Osteocyte (in vitro differentiated cells): ENCODE measurements at places on chromosomes 16 and 17. TPM values are rescaled to one million over a fixed set of nuclear protein-coding genes. Genes with fewer than 3 reads are reported as not detected.

- peak; percentile 80 for DNase-seq
- H3K27ac ChIP-seq = peak overlapping the region; percentile 13
- H3K4me3 ChIP-seq = no peak overlapping the region
- peaks cover 3% of the 10 kb centered on the region for H3K4me1 ChIP-seq
- peaks cover 11% of the 10 kb centered on the region for H3K36me3 ChIP-seq
- H3K27me3 ChIP-seq = no peaks in the 10 kb centered on the region
Measured at GRCh38 chr17:2688351-2689342, 22.9 kb downstream of the CLUH start.

DNA sequence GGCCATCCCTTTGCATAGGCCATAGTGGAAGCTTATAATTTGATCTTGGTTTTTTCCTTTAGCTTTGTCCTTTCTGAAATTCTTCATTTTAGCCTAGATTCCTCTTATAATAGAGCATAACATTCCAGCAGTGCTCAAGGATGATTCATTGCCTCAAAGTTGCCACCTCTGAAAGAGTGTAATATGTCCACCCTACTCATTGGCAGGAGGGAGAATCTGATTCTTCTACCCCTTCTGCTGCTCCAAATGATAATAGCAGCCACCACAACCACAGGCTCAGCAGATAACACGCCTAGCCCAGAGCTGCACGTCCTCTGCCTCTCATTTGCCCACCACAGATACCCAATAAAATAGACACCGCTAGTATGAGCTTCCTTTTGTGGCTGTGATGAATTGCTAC is 337.4 kb upstream of the HSBP1 start:
- no peaks in the 10 kb centered on the region for H3K36me3 ChIP-seq
- no peak overlapping the region for H3K4me3 ChIP-seq
- no peak for DNase-seq
- peaks cover 13% of the 10 kb centered on the region for H3K4me1 ChIP-seq
- no peak overlapping the region for H3K27ac ChIP-seq

DNA sequence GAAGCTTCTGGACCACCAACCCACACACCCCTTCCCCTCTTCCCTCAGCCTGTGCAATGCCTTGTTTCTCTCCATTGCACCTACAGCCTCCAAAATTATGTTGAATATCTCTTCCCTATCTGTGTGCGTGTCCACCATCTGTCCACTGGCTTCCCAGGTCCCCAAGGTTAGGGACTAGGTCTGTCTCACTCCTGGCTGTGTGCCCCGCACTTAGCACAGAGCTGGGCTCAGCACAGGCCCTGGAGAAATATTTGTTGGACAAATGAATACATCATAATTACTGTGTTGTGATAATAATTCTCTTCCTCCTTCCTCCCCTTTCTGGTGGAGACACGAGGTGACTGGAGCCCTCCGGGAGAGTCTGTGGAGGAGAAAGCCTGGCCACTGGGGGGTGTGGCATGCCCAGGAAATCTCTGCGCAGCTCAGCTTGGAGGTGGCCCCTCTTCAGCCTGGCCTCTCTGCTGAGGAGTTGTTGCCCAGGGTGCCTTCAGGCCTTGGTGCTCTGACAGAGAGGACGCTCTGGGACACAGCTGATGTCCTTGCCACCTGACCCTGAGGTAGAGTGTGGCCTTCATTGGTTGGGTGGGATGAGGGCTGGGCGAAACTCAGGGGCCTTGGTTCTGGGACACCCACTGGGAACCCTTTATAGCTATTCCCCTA is 3.3 kb upstream of the BRD7 start:
- peaks cover 15% of the 10 kb centered on the region for H3K4me1 ChIP-seq
- H3K4me3 ChIP-seq = no peak overlapping the region
- peaks cover 17% of the 10 kb centered on the region for H3K27me3 ChIP-seq
- no peak for DNase-seq
- no peak overlapping the region for H3K27ac ChIP-seq
- no peaks in the 10 kb centered on the region for H3K36me3 ChIP-seq

DNA sequence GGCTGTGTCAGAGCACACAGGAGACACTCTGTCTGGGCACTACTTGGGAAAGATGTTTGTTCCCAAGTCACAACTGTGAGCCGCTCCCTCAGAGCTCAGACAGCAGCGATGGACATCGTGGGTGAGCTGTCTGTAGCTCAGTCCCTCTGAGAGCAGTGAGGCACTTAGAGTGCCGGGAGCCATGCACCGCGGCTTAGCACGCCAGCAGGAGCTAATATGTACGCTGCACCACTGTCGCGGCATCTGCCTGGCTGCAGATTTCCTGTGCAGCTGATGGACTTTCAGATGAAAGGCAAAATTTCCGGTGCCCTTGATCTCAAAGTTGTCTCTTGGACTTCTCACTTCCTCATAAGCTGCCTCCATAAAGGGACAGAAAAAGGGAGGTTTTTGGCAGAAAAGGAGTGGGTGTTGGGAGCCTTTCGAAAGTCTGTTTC is 92.8 kb upstream of the ZNF469 start:
- no peaks in the 10 kb centered on the region for H3K4me1 ChIP-seq
- no peak for DNase-seq
- no peaks in the 10 kb centered on the region for H3K36me3 ChIP-seq
- no peak overlapping the region for H3K4me3 ChIP-seq
- no peaks in the 10 kb centered on the region for H3K27me3 ChIP-seq
- no peak overlapping the region for H3K27ac ChIP-seq

- H3K27me3 ChIP-seq = no peaks in the 10 kb centered on the region
- no peak for DNase-seq
- H3K36me3 ChIP-seq = no peaks in the 10 kb centered on the region
- H3K4me3 ChIP-seq = no peak overlapping the region
Measured at GRCh38 chr16:51719376-51719775, 568.3 kb upstream of the SALL1 start.

GRCh38 chr17:76972046-76972641 is 103.9 kb downstream of the MGAT5B start:
- no peak for DNase-seq
- H3K36me3 ChIP-seq = no peaks in the 10 kb centered on the region
- peaks cover 12% of the 10 kb centered on the region for H3K4me1 ChIP-seq

DNA sequence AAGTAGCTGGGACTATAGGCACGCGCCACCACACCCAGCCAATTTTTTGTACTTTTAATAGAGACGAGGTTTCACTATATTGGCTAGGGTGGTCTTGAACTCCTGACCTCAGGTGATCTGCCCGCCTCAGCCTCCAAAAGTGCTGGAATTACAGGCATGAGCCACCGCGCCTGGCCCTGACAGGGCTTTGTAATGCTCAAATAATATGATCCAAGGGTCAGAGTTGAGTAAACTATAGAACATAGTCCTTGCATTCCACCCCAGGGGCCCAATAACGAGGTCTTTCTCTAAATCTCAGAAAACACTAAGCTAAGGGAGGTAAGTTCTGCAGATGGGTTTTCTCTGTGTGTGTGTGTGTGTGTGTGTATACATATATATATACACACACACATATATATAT is 5.8 kb upstream of the MEOX1 start:
- no peak for DNase-seq
- peaks cover 22% of the 10 kb centered on the region for H3K4me1 ChIP-seq
- H3K27ac ChIP-seq = no peak overlapping the region
- H3K27me3 ChIP-seq = peaks cover 5% of the 10 kb centered on the region
- no peaks in the 10 kb centered on the region for H3K36me3 ChIP-seq
- H3K4me3 ChIP-seq = no peak overlapping the region

- no peak for DNase-seq
- no peak overlapping the region for H3K4me3 ChIP-seq
- H3K36me3 ChIP-seq = no peaks in the 10 kb centered on the region
Measured at GRCh38 chr16:28528463-28528867, 10.3 kb downstream of the NUPR1 start.

GRCh38 chr16:31080756-31081419 is 6.7 kb downstream of the ZNF646 start:
- H3K4me1 ChIP-seq = peaks cover 2% of the 10 kb centered on the region
- H3K4me3 ChIP-seq = no peak overlapping the region
- no peak for DNase-seq
- H3K27ac ChIP-seq = no peak overlapping the region

- peaks cover 35% of the 10 kb centered on the region for H3K4me1 ChIP-seq
- H3K27me3 ChIP-seq = peaks cover 2% of the 10 kb centered on the region
- H3K36me3 ChIP-seq = peaks cover 23% of the 10 kb centered on the region
- peak overlapping the region; percentile 95 for H3K4me3 ChIP-seq
Measured at GRCh38 chr17:65055708-65056638, 567 bp downstream of the GNA13 start.

GRCh38 chr17:57959929-57960328 is 4.7 kb upstream of the CUEDC1 start:
- no peak for DNase-seq
- H3K27me3 ChIP-seq = no peaks in the 10 kb centered on the region
- H3K27ac ChIP-seq = no peak overlapping the region
- peaks cover 5% of the 10 kb centered on the region for H3K4me1 ChIP-seq
- no peak overlapping the region for H3K4me3 ChIP-seq

DNA sequence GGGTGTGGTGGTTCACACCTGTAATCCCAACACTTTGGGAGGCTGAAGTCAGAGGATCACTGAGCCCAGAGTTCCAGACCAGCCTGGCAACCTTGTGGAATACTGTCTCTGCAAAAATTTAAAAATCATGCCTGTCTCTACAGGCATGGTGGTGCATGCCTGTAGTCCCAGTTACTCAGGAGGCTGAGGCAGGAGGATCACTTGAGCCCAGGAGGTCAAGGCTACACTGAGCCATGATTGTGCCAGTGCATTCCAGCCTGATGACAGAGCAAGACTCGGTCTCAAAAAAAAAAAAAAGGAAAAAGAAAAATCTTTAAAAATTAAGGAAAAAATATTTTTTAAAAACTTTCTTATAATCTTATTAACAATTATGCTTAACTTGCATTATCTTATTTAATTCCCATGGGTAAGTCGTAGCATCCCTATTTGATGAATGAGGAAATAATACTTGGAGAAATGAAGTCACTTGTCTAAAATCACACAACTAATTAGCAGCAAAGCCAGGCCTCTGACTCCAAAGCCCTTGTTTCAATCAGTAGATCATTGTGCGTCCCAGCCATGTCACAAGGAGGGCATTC is 13.6 kb downstream of the MFSD11 start:
- peaks cover 10% of the 10 kb centered on the region for H3K36me3 ChIP-seq
- H3K27me3 ChIP-seq = no peaks in the 10 kb centered on the region
- H3K4me1 ChIP-seq = peaks cover 7% of the 10 kb centered on the region
- no peak overlapping the region for H3K27ac ChIP-seq
- no peak overlapping the region for H3K4me3 ChIP-seq

SCGB1C2 gene
- not detected in 2 replicates for total RNA-seq

ZFPM1 gene
- total RNA-seq = 5.6 and 5.7 TPM in 2 replicates

TEX19 gene
- not detected in 2 replicates for total RNA-seq

SLC5A2 gene
- not detected in 2 replicates for total RNA-seq

AOC3 gene
- 1.1 and 1.3 TPM in 2 replicates for total RNA-seq

COX6A2 gene
- not detected in 2 replicates for total RNA-seq

GPR139 gene
- total RNA-seq = not detected in 2 replicates
